Karpas-422 (cell line): ENCODE measurements at places on chromosomes 6 and 20. TPM values are rescaled to one million over a fixed set of nuclear protein-coding genes. Genes with fewer than 3 reads are reported as not detected.
A peak's percentile ranks its signal among the peaks of the same experiment; 100 is the strongest.

DNA sequence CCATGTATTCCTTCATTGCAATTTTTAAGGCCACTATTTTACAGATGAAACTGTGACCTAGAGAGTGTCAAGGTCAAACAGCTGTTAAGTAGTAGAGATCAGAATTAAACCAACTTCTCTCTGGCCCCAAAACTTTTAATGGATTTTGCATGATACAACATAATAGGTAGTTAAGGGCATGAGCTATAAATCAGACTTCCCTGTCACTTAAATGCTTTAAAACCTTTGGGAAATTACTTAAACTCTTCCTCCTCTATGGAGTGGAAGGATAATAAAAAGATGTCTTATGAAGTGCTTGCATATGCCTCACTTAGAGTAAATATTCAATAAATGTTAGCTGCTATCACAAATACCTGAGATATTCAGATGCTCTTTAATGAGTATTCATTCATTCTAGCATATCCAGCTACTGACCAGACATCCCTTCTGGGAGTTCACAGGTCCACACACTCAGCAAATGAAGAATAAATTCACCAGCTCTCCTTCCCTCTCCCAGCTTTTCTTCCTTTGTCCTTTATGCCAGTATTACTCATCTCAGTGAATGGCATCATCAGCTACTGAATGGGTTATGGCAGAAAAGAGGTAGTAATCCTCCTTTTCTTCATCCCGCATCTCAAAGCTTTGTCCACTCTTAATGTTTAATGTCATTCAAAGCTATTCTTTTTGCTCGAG, 36.2 kb downstream of the EYA4 start:
- no peaks in the 10 kb centered on the region for H3K27me3 ChIP-seq
- DNase-seq: no peak

GRCh38 chr20:58650181-58650775, 805 bp upstream of the STX16 start:
- DNase-seq: peak; percentile 66
- H3K27me3 ChIP-seq: no peaks in the 10 kb centered on the region
- peak overlapping the region; percentile 91 for H3K4me3 ChIP-seq
- H3K36me3 ChIP-seq: peaks cover 3% of the 10 kb centered on the region; the same call in 1 of the 2 replicates

LRRN4 gene
- not detected in 2 replicates for total RNA-seq

PTK7 gene
- 3.3 and 5.3 TPM in 2 replicates for total RNA-seq

GRCh38 chr6:168244961-168245551, 74.5 kb downstream of the DACT2 start:
- H3K27me3 ChIP-seq: no peaks in the 10 kb centered on the region
- no peak for DNase-seq
- no peaks in the 10 kb centered on the region for H3K4me1 ChIP-seq
- no peaks in the 10 kb centered on the region for H3K36me3 ChIP-seq
